ENCODE measurements at places on chromosomes 1 and 21.

DNA sequence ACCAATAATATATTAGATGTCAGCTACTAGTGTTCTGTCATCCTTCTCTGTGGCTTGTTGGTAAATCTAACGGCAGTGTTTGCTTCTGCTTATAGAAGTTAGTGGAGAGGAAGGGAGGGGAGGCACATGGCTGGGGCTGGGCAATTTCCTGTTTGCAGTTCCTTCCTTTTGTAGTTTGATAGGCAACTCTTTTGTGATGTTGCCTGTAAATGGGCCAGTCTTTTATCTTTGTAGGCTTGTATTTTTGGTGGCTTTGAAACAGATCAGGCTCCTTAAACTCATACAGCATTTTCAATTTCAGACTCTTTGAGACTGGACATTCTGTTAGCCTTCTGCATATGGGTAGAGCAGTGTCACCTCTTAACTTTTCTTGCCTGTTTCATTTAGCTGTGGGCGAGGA is 48.1 kb downstream of the CDC14A start:
- DNase-seq, result peak; percentile 57

DNA sequence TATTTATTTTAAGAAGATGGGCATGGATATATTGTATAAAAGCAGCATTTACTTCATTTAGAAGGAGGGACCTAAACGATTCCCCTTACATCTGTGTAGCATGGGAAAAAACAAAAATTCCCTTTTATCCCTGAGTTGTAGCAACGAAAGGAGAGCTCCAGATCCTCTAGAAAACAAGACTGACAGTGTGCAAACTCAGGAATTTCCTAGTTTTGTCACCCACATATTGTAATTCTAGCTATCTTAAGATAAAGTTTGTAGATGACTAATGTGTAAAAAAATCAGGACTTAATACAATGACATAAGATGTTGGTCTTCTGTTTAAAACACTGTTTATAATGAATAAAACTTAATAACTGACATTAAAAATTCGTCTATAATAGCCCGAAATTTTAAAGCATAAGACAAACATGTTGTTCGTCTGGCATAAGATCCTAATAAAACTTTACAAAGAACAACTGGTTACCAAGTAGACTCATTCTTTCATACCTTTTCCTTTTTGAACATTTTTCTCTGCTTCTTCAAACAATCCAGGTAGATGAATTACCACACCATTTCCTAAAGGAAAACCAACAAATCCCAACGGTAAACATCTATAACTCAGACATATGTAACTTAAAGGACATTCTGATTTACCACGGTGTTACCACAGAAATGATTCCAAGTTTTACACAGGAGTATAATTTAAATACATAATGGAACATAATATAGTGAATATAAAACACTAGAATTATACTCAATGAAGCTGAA is 15.2 kb downstream of the ADSS2 start:
- no peak for DNase-seq

DNA sequence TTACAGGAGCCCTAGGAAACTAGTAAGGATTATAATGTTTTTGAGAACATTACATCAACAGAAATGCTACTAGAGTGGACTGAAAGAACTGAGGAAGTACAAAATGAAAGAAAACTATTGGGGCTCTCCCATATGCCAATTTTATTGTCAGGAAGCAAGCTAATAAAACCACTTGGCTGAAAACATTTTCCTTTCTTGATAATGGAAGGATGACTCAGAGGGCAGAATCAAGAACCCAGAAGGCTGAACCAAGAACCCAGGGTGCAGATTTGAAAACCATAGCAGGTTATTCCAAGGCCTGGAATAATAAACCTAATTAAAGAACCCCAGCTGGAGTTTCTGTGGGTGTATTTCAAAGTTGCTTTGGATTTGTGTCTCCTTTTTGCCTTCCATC is 70.7 kb downstream of the RPE65 start:
- DNase-seq, result no peak

GRCh38 chr21:45747802-45748445 is 104.4 kb downstream of the PCBP3 start:
- DNase-seq, result no peak
